ENCODE measurements at places on chromosomes 3 and 15.

DNA sequence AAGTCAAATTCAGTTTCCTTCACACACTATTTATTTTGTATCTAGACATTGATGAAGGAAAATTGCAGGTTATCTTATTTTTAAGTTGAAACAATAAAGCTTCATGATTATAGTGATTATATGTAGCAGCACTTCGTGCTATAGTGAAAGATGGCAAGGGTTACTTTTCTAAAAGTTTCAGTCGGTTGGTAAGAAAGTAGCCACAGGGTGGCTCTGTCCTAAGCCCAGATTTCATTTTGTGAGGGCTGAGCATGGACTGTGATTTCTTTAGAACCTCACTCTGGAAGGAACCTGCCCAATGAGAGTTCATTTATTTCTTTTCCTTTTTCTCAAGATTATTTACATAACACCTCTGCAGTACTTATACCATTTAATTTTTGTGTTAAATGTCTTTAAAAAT, 66.5 kb downstream of the NME9 start:
- DNase-seq, result no peak

- no peak for DNase-seq
These were observed 242.0 kb upstream of the SETMAR start for GRCh38 chr3:4061195-4061594.

GRCh38 chr3:52147804-52148203, 6.4 kb downstream of the POC1A start:
- no peak for DNase-seq

DNA sequence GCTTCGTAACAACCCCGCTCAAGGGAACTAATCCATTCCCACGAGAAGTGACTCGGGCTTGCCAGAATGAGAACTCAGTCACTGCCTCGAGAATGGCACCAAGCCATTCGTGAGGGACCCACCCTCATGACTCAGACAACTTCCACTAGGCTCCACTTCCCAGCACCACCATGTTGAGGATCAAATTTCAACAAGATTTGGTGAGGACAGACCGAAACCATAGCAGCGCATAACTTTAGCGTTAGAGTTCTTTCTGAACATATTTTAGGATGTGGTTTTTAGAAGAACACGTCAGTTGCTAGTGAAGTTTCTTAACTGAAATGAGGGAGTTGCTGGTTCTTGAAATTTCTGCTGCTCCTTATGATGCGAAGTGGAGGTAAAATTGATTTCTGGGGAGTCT, 13.5 kb downstream of the PTPRG start:
- DNase-seq, result peak; percentile 17

DNA sequence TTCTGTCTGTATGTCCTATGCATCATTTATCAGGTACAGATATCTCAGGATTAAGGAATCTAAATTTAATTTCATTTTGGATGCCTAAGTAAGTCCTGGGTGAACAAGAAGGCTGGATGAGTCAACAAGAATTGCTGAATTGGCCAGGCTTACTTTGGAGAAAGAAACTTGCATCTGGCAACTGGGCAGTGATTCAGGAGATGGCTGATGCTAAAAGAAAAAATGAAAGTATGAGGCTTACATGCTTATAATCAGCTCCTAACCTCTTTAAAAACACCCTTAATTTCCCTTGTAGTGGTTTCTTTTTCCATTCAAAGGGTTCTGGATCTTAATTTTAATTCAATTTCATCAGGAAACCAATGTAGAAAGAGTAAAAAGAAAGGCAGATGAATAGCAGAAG, 228.8 kb upstream of the PEX5L start:
- DNase-seq, result no peak

- DNase-seq, result no peak
These were observed 273.4 kb upstream of the LRRFIP2 start for GRCh38 chr3:37447732-37448131.

Measured in 8988T (cell line).